ENCODE measurements at places on chromosomes 12 and 14.

DNA sequence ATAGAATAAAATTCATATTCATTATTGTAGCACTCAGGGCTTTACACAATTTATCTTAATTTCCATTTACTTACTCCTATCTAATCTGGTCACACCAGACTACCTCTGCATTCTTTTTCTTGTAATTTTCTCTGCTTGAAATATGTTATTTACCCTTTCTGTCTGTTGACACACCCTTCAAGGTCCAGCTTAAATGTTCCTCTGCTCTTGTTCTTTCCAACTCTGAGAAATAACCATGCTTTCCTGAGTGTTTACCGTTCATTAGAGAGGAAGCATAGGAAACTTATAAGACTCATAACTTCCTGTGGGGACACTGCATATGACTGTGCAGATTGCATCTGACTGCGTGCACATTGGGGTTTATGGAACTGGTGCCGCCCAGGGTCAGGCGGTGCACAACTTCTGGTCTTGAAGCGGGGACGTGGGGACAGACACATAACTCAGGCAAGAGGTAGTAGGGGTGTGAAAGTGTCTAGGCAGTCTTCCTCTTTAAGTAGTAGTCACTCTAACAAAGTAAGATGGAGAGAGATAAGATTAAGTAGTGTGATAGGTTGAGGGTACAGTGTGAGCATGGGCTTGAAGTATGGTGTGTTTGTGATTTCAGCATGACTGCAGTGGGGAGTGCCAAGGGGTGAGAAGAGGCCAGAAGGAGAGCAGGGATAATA, 42.6 kb upstream of the FOXJ2 start:
- no peak for DNase-seq

GRCh38 chr14:103716091-103716801, 636 bp downstream of the ZFYVE21 start:
- DNase-seq: no peak

DNA sequence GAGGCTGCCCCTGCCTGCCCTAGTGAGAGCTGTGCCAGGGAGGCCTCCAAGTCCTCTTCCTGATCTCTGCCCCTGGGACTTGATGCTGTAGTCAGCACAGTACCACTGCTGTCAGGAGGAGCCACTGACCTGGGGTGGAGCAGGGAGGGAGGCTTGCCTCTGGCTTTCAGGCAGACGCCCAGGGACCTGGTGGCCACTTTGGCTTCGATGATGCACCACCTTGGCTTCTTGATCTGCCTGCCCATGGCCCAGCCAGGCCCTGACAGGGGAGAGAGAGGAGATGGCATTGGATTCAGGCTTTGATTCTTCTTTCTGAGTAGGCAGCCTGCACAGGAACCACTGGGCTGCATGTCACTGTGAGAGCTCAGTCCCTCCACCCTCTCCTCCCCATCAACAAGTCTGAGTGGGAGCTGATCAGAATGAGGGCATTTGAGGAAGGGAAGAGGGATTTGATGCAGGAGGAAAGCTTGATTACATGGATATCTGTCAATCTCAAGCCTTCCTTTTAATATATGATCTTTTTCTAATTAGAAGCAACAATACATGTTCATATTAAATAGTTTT, 24.7 kb downstream of the TMEM63C start:
- DNase-seq: no peak

- no peak for DNase-seq
These were observed 20.2 kb downstream of the HDAC7 start for GRCh38 chr12:47799357-47799955.

DNA sequence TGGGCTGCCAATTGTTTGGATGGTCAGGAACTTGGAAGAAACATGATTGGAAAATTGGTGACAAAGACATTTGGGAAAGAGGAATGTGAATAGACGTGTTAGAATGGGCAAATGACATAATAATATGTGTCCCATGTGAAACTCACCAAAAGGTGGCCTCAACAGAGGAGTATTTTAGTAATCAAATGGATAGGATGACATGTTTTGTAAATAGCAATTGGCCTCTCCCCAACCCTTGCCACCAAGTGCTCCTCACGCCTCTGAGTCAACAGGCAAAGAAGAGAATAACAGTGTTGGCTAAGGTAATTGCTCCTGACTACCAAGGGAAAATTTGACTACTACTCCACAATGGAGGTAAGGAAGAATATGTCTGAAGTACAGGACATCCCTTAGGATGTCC, 81.4 kb downstream of the ATXN7L3B start:
- DNase-seq: no peak

DNA sequence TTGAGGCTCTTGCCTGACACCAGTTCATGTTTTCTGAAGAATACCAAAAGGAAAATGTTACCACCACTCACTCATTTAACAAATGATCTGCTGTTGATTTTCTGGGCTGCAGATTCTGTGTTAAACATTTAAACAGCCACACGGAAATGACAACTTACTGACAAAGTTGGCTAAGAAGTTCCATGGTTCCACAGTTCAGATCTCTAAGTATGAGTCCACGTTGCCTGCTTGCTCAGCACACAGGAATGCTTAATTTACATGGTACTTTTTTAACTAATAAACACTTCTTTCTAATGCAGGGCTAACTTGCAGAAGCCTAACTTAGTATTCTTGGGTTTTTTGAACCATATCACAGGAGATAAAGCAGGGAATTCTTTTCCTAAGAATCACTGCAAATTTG, 34.7 kb downstream of the PTGER2 start:
- DNase-seq: no peak

All from mammary epithelial cell (primary cell).